ENCODE measurements at places on chromosomes 7 and 10.

GRCh38 chr7:42348631-42349030, 111.6 kb upstream of the GLI3 start:
- DNase-seq = peak; percentile 14

- DNase-seq = no peak
Measured at GRCh38 chr10:122348935-122349361, 25.6 kb upstream of the PLEKHA1 start.

- no peak for DNase-seq
Measured at GRCh38 chr7:158267742-158268435, 319.7 kb downstream of the PTPRN2 start.

DNA sequence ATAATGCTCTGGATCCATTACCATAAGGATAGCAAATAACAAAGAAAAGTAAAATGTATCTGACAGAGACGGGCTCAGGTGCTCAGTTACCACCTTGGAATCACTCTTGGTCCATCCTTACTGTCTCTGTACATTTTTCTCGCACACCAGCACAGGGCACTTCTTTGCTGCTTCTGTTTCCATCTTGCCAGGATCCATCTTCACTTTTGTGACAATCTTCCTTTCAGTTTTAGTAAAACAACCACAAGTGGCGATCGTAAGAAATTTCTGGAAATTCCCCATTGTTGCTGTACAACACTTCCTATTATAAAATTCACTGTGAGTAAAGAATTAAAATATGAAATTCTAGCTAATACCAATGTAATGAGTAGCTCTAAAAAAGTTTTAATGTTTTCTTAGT, 695.5 kb downstream of the GRM8 start:
- DNase-seq = no peak

GRCh38 chr7:156773966-156774365, 119.0 kb downstream of the LMBR1 start:
- no peak for DNase-seq

- no peak for DNase-seq
Measured at GRCh38 chr10:125264757-125265578, 104.6 kb upstream of the CTBP2 start.

DNA sequence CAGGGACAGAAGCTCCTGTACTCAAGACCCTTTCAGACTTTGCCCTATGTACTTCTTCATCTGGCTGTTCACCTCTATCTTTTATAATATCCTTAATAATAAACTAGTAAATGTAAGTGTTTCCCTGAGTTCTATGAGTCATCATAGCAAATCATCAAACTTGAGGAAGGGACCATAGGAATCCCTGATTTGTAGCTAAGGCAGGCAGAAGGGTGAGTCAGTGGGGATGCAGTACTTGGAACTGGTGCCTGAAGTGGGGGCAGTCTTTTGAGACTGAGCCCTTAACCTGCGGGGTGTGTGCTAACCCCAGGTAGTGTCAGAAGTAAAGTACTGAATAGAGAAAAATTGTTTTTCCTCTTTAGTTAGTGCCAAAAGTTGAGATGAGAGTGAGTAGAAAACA, 6.2 kb upstream of the TMEM243 start:
- no peak for DNase-seq

DNA sequence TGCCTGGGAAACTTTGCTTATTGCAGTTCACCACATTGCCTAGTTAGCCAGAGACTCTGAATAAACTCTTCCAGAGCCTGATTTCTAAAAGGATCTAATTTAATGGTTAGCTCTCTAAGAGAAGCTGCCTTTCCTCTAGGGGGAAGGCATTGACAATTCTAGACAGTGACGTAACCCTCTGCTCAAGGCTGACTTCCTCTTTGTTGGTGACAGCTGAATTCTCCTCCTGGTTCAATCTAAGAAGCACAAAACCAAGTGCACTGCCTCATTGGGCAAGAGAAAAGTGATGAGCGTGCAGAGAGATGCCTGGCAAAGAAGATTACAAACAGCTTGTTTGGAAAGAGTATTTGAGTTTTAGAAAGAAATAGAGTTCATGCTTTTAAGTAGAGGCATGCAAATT, 102.7 kb downstream of the MACC1 start:
- DNase-seq = no peak

All from SK-N-SH (cell line).